ENCODE measurements at places on chromosomes 16 and 17.

DNA sequence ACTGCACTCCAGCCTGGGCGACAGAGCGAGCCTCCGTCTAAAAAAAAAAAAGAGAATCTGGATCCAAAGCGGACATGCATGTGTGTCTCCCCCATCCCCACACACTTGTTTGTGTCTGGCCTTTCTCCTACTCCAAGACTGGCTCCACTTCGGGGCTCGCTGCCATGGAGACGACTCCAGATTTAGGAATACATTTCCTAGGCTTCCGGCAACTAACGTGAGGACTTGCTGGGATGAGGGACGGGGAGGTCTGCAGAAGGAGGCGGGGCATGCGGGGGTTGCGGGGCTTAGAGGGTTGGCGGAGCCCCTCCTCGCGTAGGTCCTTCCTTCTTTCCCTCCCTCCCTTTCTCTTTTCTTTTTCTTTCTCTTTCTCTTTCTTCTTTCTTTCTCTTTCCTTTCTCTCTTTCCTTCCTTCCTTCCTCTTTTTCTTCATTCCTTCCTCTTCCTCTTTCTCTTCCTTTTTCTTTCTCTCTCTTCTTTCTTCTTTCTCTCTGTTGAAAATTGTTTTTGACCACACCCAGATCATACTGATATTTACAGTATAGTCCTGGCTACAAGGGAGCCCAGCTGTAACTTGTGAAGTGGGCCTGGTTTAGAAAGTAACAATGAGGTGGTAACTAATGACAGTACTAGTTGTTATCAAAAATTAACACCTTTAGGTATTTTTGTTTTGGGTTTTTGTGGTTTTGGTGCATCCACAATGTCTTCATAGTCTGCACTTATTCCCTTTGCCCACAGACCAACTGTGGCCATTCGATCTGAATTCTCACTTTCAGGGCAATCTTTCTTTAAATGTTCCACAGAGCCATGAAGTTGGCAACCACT is 25.2 kb downstream of the MIS12 start:
- DNase-seq, result no peak

DNA sequence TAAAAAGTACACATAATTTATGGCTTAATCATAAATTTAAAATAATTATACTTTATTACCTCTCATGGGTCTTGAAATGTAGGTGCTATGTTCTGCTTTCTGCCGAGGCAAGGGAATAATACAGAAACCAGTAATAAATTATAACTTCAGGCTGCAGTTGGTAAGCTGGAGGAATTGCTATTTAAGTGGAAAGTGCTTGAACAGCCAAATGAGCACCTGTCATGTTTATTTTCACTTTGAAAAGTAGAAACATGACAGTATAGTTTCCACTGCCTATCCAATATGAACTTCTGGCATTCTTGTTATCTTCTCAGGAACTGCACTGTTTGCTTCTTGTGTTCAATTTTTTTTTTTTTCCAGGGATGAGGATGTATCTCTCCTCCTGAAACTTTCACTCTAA is 146.0 kb downstream of the FTO start:
- DNase-seq, result peak; percentile 19

GRCh38 chr17:74394275-74394950 is 27.1 kb downstream of the GPR142 start:
- peak; percentile 72 for DNase-seq

- no peak for DNase-seq
Measured at GRCh38 chr17:81151278-81151677, 14.0 kb upstream of the PVALEF start.

Measured in NCI-H69 (cell line).